NCI-H1417 treated with DMSO at 0.1 percent for 48 hours (cell line): ENCODE measurements at places on chromosomes 12 and 14.

DNA sequence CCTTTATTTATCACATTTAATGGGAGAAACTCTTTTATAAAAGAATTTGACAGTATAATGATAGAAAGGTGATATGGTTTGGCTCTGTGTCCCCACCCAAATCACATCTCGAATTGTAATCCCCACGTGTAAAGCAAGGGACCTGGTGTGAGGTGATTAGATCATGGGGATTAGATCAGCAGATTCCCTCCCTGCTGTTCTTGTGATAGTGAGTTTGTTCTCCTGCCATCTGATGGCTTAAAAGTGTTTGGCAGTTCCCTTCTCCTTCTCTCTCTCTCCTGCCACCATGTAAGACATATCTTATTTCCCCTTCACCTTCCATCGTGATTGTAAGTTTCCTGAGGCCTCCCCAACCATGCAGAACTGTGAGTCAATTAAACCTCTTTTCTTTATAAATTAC is 1110.3 kb downstream of the FLRT2 start:
- DNase-seq = no peak

DNA sequence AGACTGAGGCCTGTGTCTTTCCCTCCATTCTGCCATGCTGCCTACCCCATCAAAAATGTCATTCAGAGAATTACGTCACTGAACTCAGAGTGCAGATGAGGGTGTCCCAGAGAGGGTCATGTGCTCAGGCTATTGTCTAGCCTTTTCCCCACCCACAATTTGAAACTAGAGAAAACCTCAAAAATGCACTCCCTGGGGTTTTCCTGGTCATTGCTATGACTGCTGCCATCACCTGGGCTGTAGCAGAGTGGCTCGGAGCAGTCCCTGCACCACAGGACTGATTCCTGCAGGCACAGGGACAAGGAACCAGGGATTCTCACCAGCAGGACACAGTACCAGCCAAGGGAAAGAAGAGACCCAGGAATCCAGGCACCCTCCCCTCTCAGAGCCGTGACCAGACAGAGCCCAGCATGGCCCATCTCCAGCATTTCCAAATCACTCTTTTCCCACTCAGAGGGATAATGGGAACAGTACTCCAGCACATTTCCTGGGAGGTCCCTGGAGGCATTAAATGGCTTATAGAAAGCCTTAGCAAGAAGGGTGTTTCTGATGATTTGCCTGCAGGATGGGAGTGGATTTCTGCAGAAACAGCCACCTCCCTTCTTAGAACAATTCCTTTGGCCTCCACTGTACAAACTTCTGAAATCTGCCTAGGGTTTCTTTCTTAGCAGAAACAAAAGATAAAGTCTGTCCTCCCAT is 45.9 kb downstream of the VWF start:
- no peak for DNase-seq

GRCh38 chr14:24692382-24693352 is 58.7 kb upstream of the GZMB start:
- DNase-seq = no peak

DNA sequence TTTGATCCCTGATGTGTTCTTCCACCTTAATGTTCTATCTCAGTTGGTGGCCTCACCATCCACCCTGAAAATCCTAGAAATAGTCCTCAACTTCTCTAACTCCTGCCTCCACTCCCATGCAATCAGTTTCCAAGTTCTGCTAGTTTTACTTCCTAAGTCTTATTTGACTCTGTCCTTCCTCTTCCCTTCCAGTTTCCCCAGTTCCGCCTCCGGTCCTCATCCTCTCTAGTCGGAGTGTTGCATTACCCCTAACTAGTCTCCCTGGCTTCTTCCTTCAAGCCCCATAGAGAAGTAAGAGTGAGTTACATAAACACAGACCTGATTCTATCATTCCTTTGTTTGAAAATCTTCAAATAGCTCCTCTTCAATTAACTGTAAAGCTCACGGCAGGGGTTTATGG is 236.5 kb downstream of the GXYLT1 start:
- no peak for DNase-seq

GRCh38 chr14:27929797-27930347 is 836.7 kb upstream of the FOXG1 start:
- no peak for DNase-seq

- no peak for DNase-seq
Measured at GRCh38 chr14:53183611-53184010, 30.5 kb upstream of the DDHD1 start.

DNA sequence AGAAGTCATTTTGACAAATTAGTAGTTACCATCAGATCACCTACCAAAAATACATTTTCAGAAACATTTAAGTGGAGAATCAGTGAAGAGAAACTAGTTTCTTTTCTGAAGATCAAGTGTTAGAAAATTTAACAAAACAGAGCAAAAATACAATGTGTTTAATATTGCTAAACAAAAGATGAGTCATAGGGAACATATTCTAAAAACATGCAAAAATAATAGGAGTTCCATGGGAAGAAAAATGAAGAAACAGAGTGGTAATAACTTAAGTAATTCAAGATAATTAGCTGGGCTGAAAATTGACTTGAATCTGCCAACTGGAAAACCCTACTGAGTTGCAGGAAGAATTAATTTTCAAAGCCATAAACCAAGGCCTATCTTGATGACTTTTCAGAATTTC is 111.5 kb upstream of the KITLG start:
- DNase-seq = no peak

GRCh38 chr12:30135776-30136175 is 352.0 kb upstream of the TMTC1 start:
- DNase-seq = no peak

GRCh38 chr12:47886510-47887240 is 18.1 kb downstream of the VDR start:
- no peak for DNase-seq

DNA sequence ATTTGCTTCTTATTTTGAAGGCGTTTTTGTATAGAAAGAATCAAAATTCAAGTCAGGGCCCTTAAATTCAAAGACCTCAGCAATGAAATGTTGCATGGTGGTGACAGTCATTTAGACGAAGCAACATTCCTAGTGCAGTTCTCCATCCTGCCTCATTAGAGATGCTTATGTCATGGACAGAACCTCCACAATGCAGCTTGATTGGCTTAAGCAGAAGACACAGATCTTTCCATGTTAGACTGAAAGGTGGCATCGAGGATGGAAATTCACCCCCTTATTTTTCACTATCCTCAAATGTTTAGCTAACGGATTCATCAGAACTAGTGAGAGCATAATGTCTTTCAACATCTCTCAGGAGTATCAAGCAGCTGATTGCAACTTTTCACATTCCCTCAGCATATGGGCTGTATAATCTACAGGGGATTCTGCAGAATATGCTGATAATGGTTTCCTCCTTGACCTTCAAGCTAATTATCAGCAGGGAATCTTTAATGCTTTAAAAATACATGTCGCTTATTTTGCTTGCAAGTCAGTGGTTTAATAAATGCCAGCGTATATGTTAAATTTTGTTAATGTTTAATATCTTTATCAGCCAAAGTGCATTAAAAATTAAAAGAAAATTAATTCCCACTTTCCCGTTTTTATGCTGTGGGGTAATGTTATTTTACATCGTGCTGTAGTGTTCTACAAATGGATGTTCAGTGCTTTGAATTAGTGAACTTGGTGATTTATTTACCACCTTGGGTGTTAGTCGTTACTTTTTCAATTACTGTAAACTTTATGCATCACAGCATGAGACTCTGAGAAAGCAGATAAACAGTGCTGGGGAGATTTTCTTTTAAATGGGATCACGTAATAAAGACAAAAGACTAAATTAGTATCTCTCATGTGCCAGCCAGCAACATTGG is 12.8 kb upstream of the NRDE2 start:
- no peak for DNase-seq

DNA sequence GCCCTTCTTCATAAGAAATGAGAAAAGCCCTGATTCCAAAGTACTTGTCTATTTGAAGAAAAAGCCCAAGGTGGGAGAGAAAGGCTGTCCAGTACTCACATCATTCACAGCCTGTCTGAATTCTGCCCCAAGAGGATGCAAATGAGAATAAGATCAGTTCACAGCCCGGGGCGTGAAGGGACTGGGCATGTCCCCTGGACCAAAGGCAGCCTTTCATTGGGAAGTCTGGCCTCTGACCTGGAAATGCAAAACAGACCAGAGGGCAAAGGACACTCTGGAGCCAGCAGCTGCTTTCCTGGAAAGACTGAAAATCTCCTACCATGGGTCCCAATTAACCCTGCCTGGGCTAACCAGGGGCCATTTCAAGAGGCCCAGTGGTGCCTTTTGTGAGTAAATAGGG is 191.2 kb upstream of the PELI2 start:
- no peak for DNase-seq

- DNase-seq = no peak
Measured at GRCh38 chr14:33062476-33062875, 123.8 kb downstream of the NPAS3 start.

DNA sequence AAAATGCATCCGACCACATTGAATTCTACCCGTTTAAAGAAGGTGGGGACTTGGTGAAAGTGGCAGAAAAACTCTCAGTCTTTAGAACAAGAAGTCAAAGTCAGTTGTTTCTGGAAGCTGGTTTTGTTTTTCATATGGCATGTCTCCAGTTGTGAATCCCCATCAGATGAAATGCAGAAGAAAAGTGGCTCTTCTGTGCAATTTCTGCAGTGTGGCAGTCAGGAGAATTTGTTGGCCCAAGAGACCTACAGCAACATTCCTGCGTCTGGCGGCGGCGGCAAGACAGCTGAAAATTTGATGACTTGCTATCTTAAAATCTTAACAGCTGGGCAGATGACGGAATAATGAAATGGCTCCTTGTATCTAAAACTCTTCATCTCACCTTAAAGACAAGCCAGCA is 201.5 kb downstream of the FOXN3 start:
- no peak for DNase-seq
